NCI-H2029 (cell line): ENCODE measurements at places on chromosomes 5 and 9.
A peak's percentile ranks its signal among the peaks of the same experiment; 100 is the strongest.

DNA sequence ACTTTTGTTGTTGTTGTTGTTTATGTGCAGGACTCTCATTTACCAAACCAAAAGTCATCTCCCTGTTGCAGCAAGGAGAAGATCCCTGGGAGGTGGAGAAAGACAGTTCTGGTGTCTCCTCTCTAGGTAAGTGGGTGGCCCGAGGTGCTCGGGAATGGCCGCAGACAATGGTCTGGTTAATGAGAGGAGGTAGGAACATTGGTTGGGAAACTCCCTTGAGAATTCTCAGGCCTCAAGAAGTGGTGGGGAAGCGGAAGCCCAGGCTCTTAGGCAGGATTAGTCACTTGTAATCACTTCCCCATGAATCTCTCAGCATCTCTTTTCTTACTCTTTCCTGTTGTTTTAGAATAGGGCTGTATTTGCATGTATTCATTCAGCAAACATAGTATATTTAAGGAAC is 7.2 kb downstream of the ZNF354B start:
- DNase-seq, result no peak

GRCh38 chr5:157143127-157143971 is 684 bp upstream of the MED7 start:
- DNase-seq, result peak; percentile 57

GRCh38 chr5:89053547-89053946 is 170.6 kb upstream of the MEF2C start:
- no peak for DNase-seq

GRCh38 chr5:31585895-31586270 is 53.0 kb upstream of the PDZD2 start:
- no peak for DNase-seq

- DNase-seq, result no peak
Observed at GRCh38 chr5:150789943-150790611, 11.5 kb downstream of the SMIM3 start.

- DNase-seq, result no peak
Observed at GRCh38 chr5:175829813-175830585, 41.4 kb upstream of the CPLX2 start.

GRCh38 chr9:72394066-72394465 is 29.1 kb upstream of the ZFAND5 start:
- DNase-seq, result no peak

- DNase-seq, result no peak
Observed at GRCh38 chr5:137598399-137598798, 99.3 kb upstream of the SPOCK1 start.

DNA sequence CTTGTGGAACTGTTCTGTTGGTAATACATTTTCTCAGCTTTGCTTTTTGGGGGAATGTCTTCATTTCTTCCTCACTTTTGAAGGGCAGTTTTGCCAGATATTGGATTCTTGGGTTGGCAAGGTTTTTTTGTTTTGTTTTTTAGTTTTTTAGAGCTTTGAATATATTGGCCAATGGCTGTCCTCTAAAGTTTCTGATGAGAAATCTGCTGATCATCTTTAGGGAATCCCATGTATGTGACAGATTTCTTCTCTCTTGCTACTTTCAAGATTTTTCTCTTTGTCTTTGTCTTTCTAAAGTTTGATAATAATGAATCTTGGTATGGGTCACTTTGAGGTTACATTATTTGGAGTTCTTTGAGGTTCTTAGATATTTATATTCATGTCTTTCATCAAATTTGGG is 227.4 kb downstream of the FBXL7 start:
- no peak for DNase-seq

DNA sequence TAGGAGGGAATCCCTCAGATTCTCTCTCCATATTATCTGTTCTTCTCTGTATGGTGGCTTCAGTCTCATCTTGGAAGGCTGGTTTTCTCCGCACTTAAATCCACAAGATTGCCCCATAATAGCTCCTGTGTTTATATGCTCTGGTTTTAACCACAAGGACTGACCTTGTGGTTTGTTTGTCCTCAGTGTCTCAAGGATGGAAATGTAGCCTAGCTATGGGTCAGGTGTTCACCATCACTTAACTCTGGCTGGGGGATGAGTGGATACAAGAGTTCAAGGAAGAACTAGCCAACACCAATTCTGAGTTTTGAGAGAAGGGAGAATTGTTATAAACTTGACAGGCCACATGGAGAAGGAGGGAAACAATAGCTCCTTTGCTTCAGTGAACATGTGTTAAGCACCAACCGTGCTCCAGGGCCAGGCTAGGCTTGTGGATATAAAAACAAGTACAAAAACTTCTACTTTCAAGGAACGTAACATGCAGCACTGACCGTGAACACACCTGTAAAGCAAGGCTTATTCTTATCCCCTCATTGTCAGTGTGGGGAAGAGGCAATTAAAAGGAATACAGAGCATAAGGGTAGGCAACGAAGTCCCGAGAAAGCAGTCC is 75.6 kb upstream of the VLDLR start:
- no peak for DNase-seq

GRCh38 chr5:27682600-27682999 is 644.2 kb upstream of the CDH9 start:
- DNase-seq, result no peak

DNA sequence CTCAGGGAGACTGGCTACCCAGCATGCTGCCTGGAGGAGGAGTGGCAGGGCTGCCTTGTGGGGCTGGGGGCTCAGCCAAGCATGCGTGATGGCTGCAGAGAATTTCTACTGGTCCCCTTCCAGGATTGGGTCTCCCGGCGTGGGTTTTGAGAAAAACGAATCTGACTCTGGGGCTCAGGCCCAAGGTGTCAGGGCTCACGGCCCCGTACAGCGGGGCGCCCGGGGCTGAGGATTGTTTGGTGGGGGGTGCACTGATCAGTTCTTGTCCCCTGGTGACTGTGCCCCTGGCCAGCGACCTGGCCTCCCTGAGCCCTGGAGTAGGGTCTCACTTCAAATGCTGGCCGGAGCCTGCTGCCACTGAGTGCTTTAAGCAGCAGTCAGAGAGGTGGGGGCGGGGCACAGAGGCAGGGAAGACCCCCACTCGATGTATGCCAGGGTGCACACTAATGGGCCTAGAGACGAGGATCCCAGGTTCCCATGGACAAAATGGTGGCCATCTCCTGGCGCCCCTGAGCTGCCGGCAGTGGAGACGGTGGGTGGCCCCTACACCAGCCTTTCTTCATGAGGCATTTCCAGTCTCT is 45.5 kb upstream of the RNU6ATAC start:
- no peak for DNase-seq

- DNase-seq, result peak; percentile 96
Observed at GRCh38 chr5:96434201-96434645, 1.2 kb upstream of the PCSK1 start.

- DNase-seq, result no peak
Observed at GRCh38 chr9:80794197-80794596, 895.1 kb downstream of the TLE1 start.

GRCh38 chr5:54874337-54875021 is 110.9 kb downstream of the ESM1 start:
- no peak for DNase-seq

GRCh38 chr5:6338871-6339270 is 39.5 kb downstream of the MED10 start:
- DNase-seq, result no peak

GRCh38 chr9:131639769-131640437 is 94.6 kb downstream of the PRRT1B start:
- no peak for DNase-seq
